ENCODE measurements at places on chromosomes 2 and 18.
A peak's percentile ranks its signal among the peaks of the same experiment; 100 is the strongest.

GRCh38 chr2:39213015-39213414 lies 30.8 kb downstream of the CDKL4 start:
- no peak for DNase-seq

GRCh38 chr2:118921646-118922045 lies 20.3 kb upstream of the MARCO start:
- DNase-seq, result no peak

- no peak for DNase-seq
Observed at GRCh38 chr2:125698280-125698679, 957.7 kb upstream of the GYPC start.

- DNase-seq, result no peak
Observed at GRCh38 chr18:22921772-22922171, 11.4 kb upstream of the RBBP8 start.

DNA sequence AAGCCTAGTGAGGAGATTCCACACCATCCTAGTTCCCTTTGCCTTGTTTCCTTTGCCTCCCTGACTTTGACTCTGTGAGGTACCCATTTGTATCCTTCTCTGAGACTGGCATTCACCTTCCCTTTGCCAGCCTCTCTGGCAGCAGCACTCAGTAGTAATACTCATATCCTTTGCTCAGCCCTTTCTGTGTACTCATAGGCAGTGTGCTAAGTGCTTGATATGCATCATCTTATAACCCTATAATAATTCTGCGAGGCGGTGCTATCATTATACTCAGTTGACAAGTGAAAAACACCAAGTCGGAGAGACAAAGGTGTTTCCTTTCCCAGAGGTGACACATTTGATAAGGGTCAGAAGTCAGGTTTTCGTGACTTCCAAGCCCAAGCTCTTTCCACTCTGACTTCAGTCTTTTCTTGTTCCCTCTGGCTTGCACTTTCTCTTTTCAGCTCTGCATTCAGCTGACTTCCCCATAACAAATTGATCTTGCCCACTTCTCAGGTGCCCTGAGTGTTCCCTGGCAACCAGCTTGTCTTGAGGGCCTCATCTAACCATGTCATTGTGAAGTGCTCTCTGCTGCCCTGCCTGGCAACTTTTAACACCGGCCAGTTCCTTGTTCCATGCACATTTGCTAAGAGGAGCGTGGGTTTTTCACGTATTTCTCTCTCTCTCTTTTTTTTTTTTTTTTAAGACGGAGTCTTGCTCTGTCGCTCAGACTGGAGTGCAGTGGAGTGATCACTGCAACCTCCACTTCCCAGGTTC lies 94.5 kb upstream of the UPP2 start:
- DNase-seq, result no peak

GRCh38 chr2:134244086-134244485 lies 9.8 kb upstream of the MGAT5 start:
- DNase-seq, result peak; percentile 71

GRCh38 chr2:232281858-232282507 lies 96.6 kb upstream of the ALPP start:
- no peak for DNase-seq

DNA sequence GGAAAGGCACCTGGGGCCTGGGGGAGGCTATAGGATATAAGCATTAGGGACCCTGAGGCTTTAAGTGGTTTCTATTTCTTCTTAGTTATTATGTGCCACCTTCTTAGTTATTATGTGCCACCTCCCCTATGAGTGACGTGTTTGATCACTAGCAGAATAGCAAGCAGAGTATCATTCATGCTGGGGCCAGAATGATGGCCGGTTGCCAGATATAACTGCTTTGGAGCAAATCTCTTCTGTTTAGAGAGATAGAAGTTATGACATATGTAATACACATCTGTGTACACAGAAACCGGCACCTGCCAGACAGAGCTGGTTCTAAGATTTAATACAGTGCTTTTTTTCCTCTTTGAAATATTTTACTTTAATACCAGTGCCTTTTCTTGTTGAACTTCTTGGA lies 29.4 kb downstream of the LIPG start:
- no peak for DNase-seq

- peak; percentile 78 for DNase-seq
Observed at GRCh38 chr2:8984157-8984556, 19.3 kb downstream of the MBOAT2 start.

DNA sequence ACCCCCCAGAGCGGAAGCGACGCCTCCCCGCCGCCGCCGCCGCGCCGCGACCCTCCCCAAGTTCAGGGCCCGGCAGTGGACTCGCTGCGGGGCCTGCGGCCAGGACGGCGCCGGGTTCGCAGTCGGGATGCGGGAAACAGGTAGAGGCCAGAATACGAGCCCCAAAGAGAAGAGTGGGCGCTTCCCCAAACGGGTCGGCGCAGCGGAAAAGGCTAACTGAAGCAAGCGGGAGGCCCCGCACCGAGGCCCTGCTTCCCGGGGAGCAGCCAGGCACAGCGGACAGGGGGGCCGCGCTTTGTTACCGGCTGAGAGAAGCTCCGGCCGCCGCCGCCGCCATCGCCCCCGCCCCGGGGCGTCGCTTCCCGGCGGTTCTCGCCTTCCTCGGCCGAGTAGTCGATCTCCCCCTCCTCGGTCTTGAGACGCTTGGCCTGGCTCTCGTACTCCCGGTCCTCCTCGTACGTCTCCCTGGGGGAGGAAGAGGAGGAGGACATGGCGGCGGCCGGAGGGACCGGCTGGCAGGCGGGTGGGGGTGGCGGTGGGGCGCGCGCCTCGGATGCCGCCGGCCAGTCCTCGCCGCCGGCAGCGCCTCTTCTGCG lies 494 bp downstream of the HNRNPLL start:
- DNase-seq, result no peak

DNA sequence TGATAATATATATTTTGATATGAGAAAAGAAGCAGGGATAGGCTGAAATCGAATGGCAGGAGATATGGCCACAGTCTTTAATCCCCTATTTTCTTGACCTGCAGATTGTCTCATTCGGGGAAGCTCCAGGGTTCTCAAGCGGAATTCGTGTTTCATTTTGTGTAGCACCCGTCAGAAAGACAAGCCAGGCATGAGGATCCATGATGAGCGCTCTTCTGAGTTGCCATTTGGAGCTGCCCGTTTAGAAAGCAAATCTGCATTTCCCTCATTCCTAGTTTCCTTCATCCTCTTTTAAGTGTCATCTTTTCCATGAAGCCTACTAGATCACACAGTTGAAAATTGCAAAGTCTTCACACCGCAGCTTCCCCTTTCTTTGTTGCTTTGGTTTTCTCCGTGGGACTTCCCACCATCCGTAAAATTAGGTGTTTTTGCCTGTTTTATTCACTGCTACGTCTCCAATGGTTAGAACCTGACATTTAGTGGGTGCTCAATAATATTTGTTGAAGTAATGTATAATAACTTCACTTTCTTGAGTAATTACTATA lies 16.9 kb downstream of the HNMT start:
- DNase-seq, result no peak

- no peak for DNase-seq
Observed at GRCh38 chr18:55382277-55382805, 205.7 kb downstream of the TCF4 start.

DNA sequence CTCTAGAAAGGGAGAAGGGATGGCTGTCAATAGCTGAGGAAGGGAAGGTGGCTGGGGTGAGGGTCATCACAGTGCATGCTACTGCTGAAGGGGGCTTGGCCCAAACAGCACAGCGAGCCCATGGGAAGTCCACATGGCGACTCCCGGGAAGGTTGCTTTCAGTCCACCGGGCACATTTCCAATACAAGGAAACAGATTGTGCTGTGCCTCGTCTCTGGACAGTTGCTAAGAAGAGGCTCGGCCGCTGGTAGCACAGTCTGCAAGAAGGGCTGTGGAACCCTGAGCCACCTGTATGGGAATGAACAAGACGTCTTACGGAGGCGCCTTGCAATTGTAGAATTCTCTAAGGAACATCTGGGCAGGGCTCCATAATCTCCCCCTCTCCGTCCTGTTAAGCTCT lies 123.1 kb downstream of the CELF4 start:
- DNase-seq, result no peak

DNA sequence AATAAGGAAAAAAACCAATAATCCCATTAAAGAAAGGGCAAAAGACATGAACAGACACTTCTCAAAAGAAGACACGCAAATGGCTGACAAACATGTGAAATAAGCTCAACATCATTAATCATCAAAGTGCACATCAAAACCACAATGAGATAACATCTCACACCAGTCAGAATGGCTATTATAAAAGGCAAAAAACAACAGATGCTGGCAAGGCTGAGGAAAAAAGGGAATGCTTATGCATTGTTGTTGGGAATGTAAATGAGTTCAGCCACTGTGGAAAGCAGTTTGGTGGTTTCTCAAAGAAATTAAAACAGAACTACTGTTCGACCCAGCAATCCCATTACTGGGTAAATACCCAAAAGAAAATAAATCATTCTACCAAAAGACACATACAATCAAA lies 285.6 kb downstream of the NR4A2 start:
- DNase-seq, result no peak

- DNase-seq, result no peak
Observed at GRCh38 chr2:3535467-3535793, 16.1 kb upstream of the ADI1 start.

DNA sequence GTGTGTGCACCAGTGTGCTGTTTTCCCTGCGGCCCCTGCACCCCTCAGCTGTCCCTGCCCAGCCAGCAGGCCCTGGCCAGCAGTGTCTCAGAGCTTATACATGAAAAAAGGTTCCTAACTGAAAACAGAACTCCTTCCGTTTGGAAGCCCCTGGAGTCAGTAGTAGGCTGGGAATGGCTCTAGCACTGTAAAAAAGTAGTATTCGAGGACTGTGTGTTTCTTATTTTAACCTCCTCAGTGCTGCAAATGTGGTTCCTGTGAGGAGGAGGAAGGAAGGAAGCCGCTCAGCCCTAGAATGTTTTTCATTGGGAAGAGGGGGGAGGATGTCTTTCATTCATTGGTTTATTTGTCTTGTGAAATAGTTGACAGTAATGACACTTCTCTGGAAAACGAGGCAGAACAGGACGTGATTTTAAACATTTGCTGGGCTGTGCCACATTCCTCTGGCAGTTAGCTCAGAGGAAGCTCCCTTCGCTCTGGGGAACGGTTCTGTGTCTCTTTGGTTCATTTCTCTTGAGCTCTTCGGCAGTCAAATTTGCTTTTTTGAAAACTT lies 103.5 kb downstream of the SPTBN1 start:
- DNase-seq, result peak; percentile 89

DNA sequence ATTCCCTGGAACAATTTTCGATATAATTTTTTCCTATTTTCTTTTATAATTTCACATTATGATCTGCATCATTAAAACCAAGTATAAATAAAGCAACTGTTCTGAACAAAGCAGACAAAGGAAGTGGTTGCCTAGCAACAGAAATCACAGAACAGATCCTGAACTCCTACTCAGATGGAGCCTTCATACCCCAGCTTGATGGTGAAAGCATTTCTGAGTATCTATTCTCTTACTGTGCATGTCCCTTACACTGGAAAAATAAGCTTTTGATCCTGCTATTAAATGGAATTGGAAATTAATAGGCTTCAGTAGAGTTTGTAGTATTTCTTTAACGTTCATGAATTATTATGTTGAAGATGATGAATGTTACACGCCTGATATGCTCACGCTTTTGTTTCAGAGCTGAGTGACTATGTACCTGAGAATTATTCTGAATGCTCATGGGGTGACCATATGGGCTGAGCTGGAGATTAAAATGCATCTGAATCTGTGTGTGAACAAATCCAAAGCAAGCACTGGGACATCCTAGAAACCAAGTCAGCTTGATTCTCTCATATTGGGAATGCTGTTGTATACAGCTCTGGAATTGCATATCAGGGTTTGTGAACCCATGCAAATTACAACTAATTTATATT lies 254.0 kb downstream of the KCNJ3 start:
- DNase-seq, result no peak

DNA sequence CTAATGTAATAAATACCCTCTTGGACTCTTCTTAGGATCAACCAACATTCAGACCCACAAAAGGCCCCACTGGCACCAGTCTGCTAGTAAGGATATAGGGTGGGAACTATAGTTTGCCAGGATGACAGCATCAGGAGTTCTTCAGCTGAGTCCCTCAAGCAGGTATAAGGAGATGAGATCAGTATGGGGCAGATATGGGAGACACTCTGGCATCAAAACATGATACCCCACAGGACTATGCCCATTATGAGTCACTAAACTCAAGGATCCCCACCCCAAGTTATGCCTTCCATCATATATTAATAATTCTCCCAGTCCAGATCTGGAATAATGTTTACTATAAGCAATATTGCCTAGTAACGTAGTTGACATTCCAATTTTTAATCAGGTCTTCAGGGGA lies 83.1 kb upstream of the CCDC141 start:
- no peak for DNase-seq

DNA sequence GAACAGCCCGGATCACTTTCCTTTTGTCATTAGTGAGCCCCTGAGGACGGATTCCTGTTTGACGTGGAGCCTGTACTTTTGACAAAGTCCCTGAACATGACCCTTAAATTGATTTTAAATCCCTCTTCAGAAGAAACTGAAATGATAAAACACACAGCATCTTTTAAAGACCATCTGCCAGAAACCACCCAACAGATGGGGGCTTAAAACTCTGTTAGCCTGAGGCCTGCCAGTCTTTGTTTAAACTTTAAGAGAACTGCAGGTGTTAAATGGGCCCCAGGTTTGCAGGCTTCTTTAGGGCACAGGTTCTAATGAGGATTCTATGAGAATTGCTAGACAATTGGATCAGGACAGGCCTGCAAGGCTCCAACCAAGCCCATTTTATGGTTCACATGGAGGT lies 177.9 kb downstream of the ALK start:
- DNase-seq, result no peak

DNA sequence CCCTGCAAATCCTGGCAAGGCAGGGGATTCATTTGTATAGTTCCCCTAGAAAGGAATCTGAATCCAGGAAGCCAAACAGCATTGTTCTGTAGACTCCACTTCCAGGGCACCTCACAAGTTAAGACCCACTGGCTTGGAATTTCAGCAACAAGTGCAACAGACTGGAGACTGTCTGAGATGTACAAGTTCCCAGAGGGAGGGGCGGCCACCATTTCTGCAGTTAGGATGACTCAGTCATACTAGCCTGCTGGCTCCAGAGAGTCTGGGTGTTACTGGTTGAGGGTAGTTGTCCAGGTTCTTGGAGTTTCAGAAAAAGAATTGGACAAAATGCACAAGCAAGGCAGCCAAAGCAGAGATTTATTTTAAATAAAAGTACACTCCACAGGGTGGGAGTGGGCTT lies 384.2 kb downstream of the DSC3 start:
- no peak for DNase-seq

DNA sequence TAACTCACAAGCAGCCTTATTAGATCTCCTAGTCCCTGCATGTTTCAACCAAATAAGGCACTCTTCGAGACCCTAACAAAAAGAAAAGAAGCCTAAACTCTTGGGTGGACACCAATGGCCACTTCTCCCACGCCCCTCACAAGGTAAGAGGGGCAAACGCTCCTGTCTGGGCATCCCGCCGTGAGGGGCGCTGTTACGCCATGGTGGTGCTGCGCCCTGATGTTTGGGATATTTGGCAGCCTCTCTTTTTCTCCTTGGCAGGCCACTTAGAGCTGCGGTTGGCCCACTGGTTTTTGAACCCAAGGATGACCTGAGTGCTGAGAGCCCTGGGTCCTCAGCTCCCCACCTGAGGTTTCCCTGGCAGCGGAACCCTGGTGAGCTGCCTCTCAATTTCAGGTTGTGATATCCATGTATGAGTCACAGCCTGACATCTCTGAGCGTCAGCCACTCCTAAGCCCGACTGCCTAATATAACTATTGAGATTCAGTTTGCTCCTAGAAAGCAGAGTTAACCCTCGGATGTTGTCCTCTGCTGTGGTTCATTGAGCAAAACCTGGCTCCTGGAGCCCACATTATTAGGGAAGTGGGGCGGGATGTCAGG lies 103.3 kb downstream of the COL6A3 start:
- DNase-seq, result no peak

- DNase-seq, result no peak
Observed at GRCh38 chr2:207783514-207783913, 13.8 kb upstream of the FZD5 start.
